ENCODE measurements at places on chromosomes 5 and 9. TPM values are rescaled to one million over a fixed set of nuclear protein-coding genes. Genes with fewer than 3 reads are reported as not detected.
A peak's percentile ranks its signal among the peaks of the same experiment; 100 is the strongest.

Gene CDC20B
- total RNA-seq, result not detected

Gene FRMPD1
- not detected for total RNA-seq

DNA sequence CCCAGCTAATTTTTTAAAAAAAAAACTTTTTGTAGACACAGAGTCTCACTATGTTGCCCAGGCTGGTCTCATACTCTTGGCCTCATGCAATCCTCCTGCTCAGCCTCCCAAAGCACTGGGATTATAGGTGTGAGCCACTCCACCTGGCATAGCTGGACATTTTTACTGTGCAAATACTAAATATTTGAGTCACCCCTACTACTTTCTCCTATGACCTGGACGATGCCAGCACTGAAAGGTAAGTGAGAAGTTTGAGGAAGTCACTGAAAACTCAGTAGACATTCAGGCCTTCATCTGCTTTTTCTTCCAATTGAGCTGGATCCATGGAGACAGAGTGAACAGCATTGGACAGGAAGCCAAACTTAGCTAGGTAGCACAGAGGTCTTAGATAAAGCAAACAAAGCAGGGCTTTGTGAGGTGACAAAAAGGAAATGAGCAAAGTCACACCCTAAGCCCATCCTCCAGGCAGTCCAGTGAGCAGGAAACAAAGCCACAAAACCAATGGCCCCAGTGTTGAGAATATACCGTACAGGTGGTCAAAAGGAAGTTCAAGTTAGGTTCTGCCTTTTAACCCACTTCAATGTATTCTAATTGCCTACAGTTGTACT is 192.6 kb upstream of the RASA1 start:
- DNase-seq, result peak; percentile 27

GRCh38 chr5:1827886-1828397 is 26.7 kb downstream of the NDUFS6 start:
- peak; percentile 19 for DNase-seq

Gene ROR2
- 0.31 TPM for total RNA-seq

DNA sequence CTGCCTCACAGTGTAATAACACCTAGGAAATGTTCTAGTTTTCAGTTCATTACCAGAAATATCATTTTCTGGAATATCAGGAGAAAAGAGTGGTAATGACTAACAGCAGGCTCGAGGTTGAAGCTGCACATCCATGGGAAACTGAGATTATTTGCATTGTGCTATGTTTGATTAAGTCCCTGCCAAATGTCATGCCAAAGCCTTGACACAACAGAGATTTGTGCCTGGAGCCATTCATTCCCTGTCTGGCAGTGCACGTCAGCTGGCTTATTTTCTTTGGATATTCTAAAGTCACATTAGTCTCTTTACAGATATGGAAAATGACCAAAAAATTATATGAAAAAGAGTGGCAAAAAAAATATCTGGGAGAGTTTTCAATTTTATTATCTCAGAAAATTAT is 848.0 kb downstream of the PTPRD start:
- DNase-seq, result no peak

DNA sequence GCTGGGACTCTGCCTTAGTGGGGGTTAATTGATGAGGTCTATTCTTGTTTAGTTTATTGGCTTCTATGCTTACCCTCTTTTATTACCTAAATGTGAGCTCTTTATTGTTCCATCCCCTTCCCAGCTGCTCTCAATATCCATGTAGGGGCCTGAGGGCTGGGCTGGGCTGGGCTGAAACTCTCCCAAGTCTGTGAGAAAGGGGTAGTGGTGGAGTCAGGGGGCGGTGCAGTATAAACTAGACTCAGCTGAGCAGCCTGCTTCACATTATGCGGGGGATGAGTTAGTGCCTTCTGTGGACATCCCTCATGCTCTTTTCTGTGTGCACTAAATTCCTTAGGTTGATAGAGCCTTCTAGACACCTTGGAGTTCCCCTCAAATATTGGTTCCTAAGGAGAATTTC is 451.8 kb upstream of the PTGER4 start:
- DNase-seq, result no peak

Gene EMB
- total RNA-seq, result 90.2 TPM

GRCh38 chr5:15238006-15238405 is 262.0 kb upstream of the FBXL7 start:
- DNase-seq, result no peak

DNA sequence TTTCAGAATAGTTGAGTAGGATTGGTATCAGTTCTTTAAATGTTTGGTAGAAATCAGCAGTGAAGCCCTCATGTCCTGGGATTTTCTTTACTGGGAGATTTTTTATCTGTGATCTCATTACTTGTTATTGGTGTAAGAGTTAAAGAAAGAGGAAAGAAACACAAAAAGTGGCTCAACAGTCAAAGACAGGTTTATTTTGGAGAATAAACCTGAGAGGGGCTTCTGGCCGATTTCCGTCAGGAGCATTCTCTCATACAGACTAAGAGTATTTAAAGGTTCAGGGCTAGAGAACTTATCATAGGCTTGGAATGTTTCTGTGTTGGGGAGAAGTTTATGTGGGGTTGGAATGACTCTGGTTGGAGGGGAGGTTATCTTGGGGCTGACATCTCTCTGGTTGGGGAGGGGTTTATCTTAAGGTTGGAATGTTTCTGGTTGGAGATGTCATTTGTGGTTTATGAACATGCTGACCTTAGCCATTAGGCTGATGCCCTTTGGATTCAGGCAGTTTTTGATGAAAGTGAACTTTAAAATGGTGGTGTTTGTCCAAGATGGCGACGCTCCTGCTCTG is 62.5 kb downstream of the CFAP95 start:
- DNase-seq, result no peak

Gene TSSK1B
- total RNA-seq, result not detected

DNA sequence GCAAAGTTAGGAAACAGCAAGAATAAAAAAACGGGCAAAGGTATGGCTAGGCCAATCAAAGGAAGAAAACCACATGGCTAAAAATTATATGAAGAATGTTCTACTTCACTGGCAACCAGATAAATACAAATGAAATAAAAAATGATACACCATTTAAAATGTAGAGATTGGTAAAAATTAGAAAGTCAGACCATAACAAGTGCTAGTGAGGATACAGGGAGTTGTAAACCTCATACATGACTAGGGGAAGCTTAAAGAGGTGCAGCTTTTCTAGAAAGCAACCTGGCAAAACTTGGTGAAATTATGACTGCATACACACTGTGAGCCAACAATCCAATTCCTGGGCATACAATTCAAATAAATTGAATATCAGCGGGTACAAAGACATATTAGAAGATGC is 119.0 kb upstream of the LIFR start:
- DNase-seq, result no peak

DNA sequence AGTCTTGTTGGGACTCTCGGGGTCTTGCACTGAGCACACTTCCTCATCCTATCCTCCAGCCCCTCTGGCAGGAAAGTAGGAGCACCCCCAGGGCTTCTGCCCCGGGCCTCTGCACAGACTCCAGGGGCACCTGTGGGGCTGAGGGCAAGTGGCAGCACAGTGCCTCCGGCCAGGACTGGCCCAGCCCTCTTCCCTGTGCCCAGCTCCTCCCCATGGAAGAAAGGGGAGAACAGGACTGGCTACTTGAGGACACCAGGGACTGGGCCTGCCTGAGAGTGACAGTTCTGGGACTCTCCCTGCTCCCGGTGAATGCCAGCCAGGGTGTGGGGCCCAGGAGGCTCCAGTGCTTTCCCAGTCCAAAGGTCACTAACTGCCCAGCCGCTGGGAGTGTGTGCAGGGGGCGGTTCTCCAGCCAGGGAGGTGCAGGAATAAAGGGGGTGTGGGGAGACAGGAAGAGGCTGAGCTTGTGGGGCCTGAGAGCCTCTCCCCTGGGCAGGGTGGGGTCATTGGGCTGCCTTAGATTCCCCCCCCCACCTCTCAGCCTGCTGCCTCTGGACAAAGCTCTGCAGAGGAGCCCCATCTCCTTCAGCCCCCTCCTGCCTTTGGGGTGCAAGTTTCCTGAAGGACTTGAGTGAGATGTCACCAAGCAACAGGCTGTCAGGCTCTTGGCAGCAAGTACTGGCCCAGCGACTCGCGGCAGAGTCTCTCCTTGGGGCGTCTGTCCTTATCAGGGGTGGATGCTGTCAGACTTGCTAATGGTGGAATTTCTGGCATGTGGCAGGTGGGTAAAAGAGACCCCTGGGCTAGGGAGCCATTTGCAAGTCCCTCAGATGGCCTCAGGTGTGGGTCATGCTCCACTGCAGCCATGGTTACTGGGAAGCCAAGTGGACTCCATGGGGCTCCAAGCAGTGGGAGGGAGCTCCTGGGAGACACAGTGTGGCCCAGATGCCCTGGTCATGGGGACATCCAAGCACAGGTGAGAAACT is 19.1 kb upstream of the JADE2 start:
- no peak for DNase-seq

Gene CER1
- total RNA-seq, result not detected
